ENCODE measurements at places on chromosomes 13 and 19.
A peak's percentile ranks its signal among the peaks of the same experiment; 100 is the strongest.

GRCh38 chr13:45240143-45240542, 39.3 kb upstream of the KCTD4 start:
- no peak for ATAC-seq

GRCh38 chr13:110920038-110920437, 5.2 kb upstream of the ANKRD10 start:
- ATAC-seq = no peak

GRCh38 chr19:18610245-18610555, 2.5 kb upstream of the TMEM59L start:
- ATAC-seq = no peak

DNA sequence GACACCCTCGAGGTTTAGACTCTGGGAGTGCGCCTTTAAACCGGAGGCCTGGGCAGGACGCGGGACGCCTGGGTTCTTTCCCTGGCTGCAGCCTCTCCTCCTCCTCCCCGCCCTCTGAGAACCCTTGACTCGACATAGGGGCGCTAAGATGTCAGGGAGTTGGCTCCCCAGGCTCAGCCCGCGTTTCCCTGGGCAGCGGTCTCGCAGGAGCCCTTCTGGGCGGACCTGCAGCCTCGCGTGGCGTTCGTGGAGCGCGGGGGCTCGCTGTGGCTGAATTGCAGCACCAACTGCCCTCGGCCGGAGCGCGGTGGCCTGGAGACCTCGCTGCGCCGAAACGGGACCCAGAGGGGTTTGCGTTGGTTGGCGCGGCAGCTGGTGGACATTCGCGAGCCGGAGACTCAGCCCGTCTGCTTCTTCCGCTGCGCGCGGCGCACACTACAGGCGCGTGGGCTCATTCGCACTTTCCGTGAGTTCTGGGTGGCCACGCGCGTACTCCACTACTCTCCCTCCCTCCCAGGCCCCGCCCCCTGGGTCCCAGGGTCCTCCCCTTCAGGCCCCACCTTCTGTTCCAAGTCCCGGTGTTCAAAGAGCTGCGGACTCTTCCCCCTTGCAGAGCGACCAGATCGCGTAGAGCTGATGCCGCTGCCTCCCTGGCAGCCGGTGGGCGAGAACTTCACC, 1.3 kb downstream of the ICAM5 start:
- peak; percentile 2 for ATAC-seq

- no peak for ATAC-seq
Observed at GRCh38 chr19:45322311-45322710, 364 bp downstream of the CKM start.

GRCh38 chr13:74570046-74570445, 435.8 kb upstream of the KLF12 start:
- no peak for ATAC-seq

- no peak for ATAC-seq
Observed at GRCh38 chr13:48790966-48791365, 137.2 kb downstream of the CYSLTR2 start.

GRCh38 chr19:3193256-3194105, 7.8 kb downstream of the NCLN start:
- ATAC-seq = no peak

DNA sequence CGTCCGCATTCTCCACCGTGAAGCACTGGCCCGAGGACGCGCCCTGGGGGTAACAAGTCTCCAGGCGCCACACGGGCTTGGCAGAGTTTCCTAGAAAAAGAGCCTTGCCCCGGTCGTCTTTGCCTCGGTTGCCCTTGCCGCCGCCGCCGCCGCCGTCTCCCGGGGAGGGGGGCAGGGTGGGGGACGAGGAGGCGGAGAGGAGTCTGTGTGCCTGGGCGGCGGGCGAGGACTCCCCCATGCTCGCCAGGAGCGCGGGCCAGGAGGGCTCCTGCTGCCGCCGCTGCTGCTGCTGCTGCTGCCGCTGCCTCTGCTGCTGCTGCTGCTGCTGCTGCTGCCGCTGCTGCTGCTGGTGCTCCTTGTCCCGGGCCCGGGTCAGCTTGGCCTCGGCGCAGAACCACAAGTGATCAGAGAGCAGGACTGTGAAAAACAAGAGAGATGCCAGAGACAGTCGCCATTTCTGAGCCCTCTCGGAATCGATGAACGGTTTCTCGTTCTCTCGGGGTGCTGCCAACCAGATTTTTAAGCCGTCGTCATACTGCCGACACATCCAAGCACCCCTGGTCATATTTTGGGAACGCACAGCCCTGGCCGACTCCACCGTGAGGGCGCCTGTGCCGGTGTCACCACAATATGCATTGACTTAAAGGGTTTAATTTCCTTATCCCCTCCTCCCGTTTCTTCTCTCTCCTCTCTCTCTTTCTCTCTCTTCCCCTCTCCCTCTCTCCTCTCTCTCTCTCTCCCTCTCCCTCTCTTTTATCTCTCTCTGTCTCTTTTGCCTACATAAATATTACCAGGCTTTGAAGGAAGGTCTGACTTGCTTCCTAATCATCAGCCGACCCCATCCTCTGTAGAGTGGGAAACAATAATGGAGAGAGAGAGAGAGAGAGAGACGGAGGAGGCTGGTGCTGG, 349.1 kb downstream of the LIG4 start:
- ATAC-seq = no peak

- no peak for ATAC-seq
Observed at GRCh38 chr13:95180513-95181245, 120.6 kb downstream of the ABCC4 start.

- no peak for ATAC-seq
Observed at GRCh38 chr19:6532244-6532999, 1.6 kb downstream of the TNFSF9 start.

GRCh38 chr19:8609279-8610040, 1.1 kb downstream of the ADAMTS10 start:
- ATAC-seq = peak; percentile 24

DNA sequence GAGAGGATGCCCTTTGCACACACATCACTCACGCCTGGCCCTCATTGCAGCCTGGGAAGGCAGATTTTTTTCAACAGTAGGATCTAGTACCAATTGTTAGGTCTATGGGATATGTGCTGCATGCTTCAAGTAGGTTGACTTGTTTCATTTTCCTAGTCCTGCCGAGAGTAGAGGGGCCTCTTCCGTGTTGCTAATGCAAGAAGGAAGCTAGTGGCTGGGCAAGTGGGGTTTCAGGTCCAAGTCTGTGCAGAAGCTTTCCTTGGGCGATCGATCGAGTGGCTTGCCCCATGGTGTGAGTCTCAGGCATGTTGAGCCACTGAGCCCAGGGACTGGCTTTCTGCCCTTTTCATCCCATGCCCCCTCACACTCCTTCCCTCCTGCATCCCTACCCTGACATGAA, 13.7 kb downstream of the ILF3 start:
- ATAC-seq = no peak

Data from activated CD4-positive, CD25-positive, alpha-beta regulatory T cell treated with anti-CD3 and anti-CD28 coated beads, Interleukin-2, amount 50 U/mL, for 24 hours (primary cell).